ENCODE measurements at places on chromosomes 4 and X.

DNA sequence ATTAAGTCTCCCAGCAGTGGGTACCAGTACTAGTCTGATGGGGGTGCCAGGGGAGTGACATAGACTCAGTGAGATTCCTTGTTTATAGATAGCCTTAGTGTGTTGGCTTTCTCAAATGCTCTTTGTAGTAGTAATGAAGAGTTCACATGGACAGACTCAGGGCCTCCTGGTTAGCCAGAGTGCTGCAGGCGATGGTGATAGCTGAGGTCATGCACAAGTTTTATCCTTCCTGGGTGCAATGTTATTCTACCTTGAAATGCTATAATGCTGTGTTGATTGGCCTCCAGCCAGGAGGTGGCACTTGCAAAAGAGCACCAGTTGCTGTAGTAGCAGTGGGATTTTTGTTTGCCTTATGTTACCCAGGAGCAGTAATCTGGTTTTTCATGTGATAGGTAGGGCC lies 35.5 kb upstream of the ADH4 start:
- DNase-seq, result no peak

GRCh38 chrX:45830343-45830742 lies 629.7 kb upstream of the DIPK2B start:
- DNase-seq, result no peak

- no peak for DNase-seq
These were observed 254.6 kb downstream of the CBLL2 start for GRCh38 chrX:22527302-22527701.

GRCh38 chrX:108064001-108064400 lies 19.1 kb downstream of the VSIG1 start:
- DNase-seq, result no peak

- DNase-seq, result peak; percentile 65
These were observed 60.2 kb upstream of the CBR4 start for GRCh38 chr4:169070071-169070894.

DNA sequence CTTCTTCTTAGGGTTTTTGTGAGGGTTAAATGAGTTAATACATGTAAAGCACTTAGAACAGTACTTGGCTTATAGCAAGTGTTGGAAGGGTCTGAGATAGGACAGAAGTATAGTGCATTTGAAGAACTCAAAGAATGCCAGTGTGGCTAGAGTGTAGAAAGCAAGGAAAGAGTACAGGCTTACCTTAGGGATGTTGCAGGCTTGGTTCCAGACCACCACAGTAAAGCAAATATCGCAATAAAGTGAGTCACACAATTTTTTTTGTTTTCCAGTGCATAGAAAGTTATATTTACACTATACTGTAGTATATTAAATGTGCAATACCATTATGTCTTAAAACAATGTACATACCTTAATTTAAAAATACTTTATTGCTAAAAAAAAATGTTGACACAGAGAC lies 41.3 kb downstream of the KIF4A start:
- no peak for DNase-seq

DNA sequence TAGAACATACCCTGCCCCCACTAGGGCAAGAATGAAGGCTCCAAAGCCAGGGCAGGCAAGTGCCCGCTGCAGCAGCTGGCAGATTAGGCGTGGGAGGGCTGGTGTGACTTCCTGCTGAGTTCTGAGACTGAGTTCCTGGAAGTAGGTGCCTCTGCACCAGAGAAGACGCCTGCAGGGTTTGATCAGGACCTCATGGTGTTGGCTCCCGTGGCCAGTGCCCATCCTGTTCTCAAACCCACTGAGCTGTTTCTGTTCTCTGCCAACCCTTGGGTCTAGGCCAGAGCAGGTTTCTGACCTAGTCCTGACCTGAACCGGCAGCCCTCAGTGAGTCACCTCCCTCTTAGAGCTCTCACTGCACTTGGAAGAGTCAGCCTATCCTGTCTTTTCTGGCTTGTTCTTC lies 220.7 kb downstream of the HS6ST2 start:
- no peak for DNase-seq

GRCh38 chrX:119622356-119623232 lies 16.4 kb upstream of the NKRF start:
- DNase-seq, result no peak

- no peak for DNase-seq
These were observed 14.1 kb upstream of the IRAK1 start for GRCh38 chrX:154033848-154034247.

DNA sequence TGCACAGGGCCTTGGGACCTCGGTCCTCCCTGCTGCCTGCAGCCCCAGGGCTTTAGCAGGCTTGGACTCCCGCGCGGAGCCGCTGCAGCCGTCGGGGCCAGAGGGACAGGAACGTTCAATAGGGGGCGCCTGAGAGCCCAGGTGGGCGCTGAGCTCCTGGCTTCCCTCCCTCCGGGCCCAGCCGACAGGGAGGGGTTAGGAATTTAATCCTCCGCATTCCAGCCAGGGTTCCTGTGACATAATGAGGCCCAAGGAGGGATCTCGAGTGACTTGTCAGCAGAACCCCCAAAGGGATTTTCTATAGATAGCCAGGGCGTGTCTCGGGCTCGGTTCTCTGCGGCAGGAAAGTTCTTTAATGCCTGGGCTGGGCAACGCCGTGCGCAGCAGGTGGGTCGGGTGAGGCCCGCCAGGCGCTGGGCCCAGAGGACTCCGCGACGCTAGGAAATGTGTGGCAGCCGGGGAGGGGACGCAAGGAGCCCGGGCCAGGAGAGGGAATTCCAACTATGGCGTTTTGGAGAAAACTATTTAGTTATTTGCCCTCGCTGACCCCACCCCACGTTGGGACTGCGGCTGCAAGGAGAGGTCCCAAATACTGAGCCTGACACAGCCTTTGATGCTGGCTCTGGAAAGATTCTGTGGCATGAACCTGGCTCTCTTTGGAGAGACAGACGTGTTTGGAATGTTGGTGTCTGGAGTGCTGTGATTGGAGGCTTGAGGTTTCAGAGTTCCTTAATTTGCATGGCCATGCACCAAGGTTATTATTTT lies 285.2 kb upstream of the GATB start:
- peak; percentile 43 for DNase-seq

GRCh38 chr4:109383823-109384222 lies 49.8 kb upstream of the SEC24B start:
- DNase-seq, result no peak

DNA sequence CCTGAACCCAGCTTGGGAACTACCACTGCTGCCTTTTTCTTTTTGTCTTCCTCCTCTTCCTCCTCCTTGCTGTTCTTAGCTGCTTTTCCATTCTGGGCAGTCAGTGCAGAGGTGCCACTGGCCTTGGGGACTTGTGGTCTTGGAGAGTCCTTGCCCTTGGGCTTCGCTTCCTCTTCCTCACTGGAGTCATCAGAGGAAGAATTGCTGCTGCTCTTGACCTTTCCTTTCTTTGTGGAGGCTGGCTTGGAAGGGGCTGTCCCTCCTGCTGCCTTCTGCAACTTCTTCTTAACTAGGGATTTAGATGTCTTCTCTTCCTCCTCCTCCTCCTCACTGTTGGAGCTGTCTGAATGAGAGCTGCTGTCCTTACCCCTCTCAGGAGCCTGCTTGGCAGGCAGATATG lies 53.2 kb downstream of the FAM9B start:
- no peak for DNase-seq

DNA sequence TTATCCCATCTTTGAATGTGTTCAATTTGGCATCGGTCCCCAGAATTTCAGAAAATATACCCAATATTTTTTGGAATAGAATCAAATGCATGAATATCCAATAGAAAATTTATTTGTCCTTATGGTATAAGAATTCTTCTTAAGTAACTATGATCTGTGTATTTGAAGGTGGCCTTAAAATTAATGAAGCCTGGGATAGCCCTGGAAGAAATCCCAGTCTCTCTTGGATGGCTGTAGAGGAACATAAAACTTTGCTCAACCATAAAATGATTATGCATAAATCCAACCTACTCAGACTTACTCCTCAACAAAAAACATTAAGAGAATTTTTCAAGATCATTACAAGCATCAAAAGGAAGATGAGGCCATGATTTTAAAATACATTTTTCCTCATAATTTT lies 269.4 kb upstream of the SMIM31 start:
- no peak for DNase-seq

DNA sequence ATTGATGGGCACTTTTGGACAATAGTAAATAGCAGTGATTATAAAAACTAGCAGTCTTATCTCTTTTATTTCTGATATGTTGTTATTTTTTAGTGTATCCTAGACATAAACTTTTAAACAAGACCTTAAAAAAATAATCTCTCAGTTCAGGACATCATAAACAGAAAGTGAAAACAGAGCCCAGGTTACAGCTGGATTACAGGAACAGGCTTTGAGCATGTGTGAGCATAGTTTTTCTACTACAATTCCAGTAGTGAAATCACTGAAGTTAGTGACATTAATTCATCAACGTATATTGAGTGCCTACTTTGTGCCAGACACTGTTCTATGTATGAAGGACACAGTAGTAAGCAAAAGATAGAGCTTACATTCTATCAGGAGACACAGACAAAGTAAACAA lies 16.9 kb downstream of the TRIM75 start:
- DNase-seq, result no peak

DNA sequence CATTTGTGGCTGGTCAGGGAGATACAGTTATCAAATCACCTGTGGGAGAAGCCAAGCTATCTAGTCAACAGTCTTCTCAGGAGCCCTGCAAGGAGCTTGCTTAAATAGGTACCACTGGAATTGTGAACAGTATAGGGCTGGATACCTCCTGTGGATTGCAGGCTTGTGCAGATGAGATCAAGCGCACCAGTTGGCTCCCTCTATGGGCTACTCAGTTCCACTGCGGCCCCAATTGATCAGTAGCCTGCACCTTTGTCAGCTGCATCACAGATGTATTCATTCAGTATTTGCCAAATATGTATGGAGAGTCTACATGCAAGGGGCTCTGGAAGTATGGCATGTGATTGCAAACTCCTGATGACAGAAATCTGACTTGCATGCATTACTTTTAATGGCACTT lies 28.6 kb downstream of the TEX13A start:
- peak; percentile 16 for DNase-seq

- DNase-seq, result no peak
These were observed 1004.7 kb upstream of the LCORL start for GRCh38 chr4:19026281-19026680.

DNA sequence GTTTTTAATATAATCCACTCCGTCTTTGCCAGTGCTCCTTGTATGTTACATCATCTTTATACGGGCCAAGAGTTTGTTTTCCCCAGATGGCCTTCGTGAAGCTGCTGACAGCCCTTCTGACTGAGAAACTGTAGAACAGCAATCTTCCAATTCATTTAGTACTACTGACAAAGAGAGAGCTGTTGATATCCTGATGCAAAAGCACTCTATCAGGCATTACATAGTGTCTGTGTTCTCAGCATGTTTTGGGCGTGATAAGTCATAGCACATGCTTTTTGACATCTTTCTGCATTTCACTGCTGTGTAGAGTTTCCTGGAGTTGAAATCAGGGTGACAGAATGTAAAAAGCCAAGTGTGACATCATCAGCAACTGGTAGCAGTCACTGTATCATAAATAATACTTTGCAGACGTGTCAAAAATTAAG lies 746.3 kb upstream of the FAM241A start:
- DNase-seq, result no peak

GRCh38 chr4:148056879-148057278 lies 325.0 kb downstream of the ARHGAP10 start:
- DNase-seq, result no peak

- no peak for DNase-seq
These were observed 128.7 kb downstream of the ARHGAP24 start for GRCh38 chr4:85603437-85604336.

DNA sequence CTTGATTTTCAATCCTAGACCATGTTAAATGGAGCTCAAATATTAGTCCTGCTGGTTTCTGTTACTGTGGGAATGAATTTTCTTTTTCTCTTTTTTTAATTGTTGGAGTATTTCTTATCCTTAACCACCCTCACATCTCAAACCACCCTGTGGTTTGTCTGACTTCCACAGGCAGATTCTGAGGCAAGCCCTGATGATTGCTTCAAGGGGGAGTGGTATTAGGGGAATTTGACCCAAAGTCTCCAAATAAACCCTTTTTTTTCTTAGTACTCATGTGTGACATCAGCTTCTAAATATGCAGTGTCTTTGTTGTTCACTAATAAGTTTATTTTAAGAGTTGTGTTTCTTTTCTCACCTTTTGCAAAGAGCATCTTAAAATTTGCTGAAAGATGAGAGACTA lies 810.3 kb downstream of the IL1RAPL1 start:
- no peak for DNase-seq

DNA sequence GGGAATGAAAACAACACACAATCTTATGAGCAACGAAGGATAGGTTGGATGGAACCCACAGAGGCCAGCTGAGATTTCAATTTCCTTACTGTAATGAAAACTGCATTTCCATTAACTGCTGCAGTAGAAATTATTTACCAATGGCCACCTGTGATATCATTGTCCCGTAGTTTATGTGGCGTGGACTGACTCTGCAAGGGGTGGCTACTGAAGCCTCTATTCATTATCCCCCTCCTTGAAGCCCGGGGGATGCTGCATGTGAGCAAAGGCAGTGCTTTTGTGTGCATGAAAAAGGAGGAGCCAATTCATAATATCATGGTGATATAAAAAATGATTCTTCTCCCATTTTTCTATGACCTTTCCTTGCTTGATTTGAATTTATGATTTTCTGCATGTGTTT lies 207.8 kb downstream of the PTTG2 start:
- DNase-seq, result no peak

DNA sequence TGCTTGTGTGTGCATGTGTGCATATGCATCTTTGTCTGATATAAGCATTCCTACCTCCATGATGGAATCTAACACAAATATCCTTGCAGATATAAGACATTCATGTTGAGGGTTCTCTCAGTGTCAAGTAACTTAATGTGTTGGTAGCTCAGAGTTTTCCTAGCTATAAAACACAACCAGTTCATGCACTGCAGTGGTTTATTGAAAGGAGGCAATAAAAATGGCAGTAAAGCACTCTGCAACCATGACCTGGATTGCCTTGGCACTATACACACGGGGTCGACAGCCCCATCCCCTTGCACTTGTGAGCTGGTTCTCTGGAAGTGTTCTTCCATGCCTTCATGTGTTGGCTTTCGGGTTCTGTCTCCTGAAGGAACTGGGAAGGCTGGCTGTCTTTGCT lies 38.9 kb downstream of the GPC4 start:
- no peak for DNase-seq

All from NCI-H510A (cell line).